ENCODE measurements at places on chromosomes 1 and 21.

DNA sequence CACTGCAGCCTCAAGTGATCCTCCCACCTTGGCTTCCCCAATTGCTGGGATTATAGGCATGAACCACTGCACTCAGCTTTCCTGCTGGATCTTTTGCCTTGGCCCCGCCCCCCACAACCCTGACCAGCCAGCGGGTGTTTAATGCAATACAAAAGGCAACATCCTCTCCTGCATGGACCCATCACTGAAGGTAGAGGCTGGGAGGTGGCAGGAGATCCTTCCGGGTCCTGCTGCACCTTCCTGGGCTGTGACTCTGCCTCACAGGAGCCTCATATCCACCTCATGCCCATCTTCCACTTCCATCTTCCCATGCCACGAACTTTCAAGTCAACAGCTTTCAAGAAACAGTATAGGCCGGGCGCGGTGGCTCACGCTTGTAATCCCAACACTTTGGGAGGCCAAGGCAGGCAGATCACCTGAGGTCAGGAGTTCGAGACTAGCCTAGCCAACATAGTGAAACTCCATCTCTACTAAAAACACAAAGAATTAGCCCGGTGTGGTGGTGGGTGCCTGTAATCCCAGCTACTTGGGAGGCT, 11.7 kb upstream of the WNT9A start:
- DNase-seq: no peak

DNA sequence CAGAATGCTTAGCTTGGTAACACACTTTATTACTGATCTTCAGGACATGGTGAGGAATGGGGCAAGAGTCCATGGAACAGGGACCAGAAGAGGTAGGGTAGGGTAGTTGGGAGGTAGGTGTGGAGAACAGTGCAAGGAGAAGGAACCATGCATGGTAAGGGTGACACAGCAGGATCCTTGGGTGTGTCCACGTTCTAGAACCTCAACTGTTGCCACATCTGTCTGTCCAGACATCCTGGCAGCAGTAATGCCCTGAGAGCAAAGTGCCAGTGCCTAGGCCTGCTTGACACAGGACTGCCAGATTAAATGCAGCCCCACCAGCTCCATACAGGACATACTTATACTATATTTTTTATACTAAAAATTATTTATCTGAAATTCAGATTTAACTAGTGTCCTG, 13.9 kb downstream of the DMAP1 start:
- no peak for DNase-seq

GRCh38 chr1:161733526-161733925, 12.2 kb downstream of the FCRLB start:
- no peak for DNase-seq

- no peak for DNase-seq
Measured at GRCh38 chr1:100710906-100711682, 8.4 kb upstream of the VCAM1 start.

DNA sequence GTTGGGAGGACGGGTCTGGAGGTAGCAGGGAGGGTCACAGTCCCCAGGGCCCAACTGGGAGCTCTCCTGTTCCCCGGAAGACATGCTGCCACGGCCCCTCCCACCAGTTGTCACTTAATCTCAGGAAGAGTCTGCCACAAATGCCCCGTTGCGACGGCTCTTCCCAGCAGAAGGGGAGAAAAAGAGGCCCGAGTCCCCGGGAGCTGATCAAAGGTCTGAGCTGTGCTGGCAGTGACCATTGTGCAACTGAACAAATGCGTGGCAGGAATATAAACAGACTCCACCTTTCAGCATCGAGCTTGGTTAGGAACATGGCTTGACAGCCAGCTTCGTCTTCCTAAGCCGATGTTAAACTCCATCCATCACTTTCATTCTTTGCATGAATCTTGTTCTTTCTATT, 27.8 kb upstream of the ZBTB21 start:
- DNase-seq: no peak

- DNase-seq: no peak
Measured at GRCh38 chr1:3457910-3458883, 3.7 kb downstream of the ARHGEF16 start.

DNA sequence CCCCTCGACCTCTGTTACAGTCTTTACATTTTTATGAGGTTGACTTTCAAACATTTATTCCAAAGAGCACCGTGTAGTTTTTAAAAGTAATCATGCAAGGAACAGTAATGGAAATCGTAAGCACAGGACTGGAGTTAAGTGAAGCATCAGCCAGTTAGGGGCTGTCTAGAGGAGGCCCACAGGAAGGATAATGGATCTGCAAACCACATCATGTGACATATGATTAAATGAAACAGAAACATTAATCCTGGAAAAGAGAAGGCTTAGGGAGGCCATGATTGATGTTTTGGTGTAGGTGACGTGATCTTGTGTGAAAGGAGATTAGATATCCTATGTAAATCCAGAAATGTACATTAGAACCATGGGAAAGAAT, 25.0 kb downstream of the RGS7 start:
- DNase-seq: no peak

- no peak for DNase-seq
Measured at GRCh38 chr1:152566681-152567080, at the start of gene LCE3E. Gene LCE3E (minus strand): TSS chr1:152566780. CDS start chr1:152566208, 572 bp downstream.

- DNase-seq: no peak
Measured at GRCh38 chr1:185681034-185681633, 53.1 kb upstream of the HMCN1 start.

DNA sequence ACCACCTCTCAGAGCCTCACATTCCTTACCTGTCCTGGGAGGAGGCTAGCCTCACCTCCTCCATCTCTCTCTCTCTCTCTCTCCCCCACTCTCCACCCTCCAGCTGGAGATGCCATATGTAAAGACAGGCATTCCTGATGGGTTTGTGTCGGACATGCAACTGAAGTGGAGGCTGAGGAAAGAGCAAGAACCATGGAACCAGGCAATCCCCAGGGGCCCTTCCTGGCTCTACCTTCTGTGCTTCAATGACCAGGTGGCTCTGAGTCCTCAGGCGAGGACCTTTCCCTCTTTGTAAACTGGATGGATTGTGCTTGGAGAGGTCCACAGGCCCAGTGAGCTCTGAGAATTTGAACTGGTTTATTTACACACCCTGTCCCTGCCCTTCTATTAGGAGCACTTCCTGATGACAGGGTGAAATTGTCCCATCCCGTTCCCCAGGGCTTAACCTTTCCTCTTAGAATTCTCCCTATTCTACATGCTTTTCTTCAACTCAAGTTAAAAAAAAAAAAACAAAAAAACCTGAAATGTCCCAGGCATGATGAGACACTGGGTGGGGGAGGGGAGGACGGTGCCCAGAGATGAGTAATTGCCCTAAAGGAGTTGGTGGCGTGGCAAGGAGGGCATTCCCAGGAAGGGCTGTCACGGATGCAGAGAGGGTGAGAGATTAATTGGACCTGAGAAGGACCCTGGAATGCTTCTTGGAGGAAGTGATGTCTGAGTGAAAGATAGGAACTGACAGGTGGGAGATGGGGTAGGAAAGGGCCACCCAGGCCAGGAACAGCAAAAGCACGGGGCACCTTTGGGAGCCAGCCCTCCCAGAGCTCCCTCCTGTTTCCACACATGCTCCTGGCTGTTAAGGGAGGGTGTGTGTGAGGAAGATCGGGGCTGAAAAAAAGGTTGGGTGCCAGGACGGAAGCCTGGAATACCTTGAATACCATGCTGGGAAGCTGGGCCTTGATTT, 50.2 kb upstream of the WASF2 start:
- DNase-seq: peak; percentile 92

GRCh38 chr1:22592919-22593790, 29.9 kb downstream of the EPHA8 start:
- DNase-seq: no peak

- DNase-seq: no peak
Measured at GRCh38 chr1:215863796-215864195, 296.7 kb downstream of the KCTD3 start.

- no peak for DNase-seq
Measured at GRCh38 chr21:24995216-24995615, 612.1 kb downstream of the MRPL39 start.

GRCh38 chr1:225944951-225945350, 3.9 kb upstream of the LEFTY2 start:
- no peak for DNase-seq

DNA sequence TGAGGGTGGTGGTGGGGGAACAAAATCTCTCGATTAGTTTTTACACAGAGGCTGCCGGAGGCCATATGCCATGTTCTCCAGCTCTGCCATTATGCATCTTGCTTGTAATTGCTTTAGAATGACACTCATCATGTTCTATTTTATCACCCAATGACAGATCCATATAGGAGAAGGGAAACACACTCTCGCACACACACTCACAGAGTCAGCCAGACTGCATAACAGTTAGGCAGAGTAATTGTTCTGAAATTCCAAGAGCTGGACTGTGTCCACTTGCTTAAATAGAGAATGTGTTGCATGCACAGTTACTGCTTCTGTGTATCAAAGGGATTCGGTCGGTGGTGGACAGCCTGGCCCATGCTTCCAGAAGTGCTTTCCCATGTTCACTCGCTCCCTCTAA, 30.6 kb downstream of the KCND3 start:
- DNase-seq: no peak

DNA sequence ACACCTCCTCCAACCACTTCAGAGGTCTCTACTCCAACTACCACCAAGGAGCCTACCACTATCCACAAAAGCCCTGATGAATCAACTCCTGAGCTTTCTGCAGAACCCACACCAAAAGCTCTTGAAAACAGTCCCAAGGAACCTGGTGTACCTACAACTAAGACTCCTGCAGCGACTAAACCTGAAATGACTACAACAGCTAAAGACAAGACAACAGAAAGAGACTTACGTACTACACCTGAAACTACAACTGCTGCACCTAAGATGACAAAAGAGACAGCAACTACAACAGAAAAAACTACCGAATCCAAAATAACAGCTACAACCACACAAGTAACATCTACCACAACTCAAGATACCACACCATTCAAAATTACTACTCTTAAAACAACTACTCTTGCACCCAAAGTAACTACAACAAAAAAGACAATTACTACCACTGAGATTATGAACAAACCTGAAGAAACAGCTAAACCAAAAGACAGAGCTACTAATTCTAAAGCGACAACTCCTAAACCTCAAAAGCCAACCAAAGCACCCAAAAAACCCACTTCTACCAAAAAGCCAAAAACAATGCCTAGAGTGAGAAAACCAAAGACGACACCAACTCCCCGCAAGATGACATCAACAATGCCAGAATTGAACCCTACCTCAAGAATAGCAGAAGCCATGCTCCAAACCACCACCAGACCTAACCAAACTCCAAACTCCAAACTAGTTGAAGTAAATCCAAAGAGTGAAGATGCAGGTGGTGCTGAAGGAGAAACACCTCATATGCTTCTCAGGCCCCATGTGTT, 66.6 kb downstream of the TPR start:
- no peak for DNase-seq

GRCh38 chr1:33301273-33301984, 19.5 kb downstream of the A3GALT2 start:
- DNase-seq: peak; percentile 44

DNA sequence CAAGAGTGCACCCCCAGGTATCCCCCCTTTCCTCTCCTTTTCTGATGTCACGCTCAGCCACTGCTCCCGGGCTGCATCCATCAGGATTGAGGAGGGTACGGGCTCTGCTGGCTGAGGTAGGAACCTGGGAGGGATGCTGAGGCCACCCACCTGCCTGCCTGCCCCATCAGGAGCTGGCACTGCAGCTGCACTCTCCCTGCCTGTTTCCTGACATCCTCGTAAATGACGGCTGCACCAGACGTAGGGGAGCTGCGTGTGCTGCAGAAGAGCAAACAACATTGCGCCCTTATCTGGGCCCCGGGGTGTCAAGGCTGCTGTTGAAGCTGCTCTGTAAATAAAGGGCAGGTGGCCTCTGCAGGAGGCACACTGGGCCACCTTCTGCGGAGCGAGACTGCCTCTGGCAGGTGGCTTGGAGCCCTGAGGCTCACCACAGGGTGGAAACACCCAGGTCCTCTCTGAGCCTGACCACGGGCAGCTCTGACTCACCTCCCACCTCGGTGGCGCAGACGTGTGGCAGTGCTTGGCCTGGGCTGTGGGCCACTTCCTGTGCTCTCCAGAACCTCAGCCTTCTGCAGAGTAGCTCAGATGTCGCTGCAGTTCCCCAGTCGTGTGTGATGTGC, 30.9 kb downstream of the SNAP47 start:
- DNase-seq: no peak

DNA sequence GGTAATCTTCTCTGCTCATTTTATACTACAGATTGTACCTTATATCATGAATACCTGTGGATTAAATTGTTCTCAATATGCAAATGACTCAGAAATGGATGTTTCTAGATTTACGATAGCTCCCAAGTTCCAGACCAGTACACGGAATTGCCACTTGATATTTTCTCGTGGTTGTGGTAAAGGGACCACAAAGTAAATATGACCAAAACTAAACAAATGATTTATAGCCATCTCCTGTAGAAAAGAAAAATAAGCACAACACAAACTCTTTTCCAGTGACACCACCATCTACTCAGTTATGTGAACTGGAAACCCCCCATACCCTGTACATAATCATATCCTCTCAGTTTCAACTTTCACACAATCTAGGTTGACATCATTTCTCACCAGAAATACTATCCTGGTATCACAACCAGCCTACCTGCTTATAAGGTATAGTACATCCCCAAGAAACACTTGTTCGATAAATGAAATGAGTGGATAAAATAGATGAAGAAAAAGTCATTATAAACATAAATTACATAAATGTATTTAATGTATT, 172.3 kb downstream of the ADGRL4 start:
- no peak for DNase-seq

DNA sequence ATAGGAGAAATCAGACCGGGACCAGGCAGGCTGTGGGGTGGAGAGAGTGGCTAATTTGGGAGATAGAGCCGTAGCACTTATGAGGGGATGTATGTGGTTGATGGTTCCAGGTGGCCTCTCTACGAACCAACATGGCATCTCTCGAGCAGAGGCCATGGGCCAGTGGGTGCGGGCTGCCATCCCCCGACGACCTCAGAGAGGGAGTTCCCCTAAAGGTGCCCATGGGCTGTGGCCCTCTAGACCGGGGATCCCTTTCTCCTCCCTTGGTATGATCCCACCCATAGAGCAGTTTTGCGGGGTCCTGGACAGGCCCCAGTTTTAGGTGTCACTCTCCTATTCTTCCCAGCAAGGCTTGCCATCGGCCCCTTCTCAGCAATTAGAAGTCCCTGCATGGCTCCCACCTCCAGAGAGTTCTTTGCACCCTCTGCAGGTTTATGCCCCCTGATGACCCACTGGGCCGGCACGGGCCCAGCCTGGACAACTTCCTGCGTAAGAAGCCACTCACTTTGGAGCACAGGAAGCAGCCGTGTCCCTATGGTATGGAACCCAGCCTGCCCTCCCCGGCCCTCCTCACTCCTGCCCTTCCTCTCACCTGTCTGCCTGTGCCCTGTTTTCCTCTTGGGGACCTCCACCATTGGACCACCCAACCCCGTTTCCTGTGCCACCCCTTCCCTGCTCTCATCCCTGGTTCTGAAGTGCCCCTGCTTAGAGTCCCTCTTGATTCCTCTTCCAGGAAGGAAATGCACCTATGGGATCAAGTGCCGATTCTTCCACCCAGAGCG, 7.8 kb downstream of the ZC3H12A start:
- no peak for DNase-seq

DNA sequence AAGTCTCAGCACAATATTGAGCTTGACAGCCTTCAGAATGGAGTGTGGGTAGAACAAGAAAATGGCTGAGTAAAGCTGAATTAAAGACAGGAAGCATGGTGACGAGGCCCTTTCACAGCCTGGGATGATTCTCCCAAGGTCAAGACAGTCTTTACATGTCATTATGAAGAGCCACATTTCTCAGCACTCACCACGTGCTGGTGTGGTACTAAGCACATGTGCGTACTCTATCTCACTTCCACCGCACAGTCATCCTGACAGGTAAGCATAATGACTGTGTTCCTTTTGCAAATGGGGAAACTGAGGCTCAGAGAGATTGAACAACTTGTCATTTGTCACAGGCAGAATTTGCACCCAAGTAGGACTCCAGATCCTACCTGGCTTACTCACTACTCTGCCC, 92.8 kb upstream of the COA6 start:
- no peak for DNase-seq
